ENCODE measurements at places on chromosomes 6 and 20. TPM values are rescaled to one million over a fixed set of nuclear protein-coding genes. Genes with fewer than 3 reads are reported as not detected.

- H3K27me3 ChIP-seq = no peaks in the 10 kb centered on the region
- H3K4me1 ChIP-seq = no peaks in the 10 kb centered on the region
- H3K27ac ChIP-seq = no peak overlapping the region
- no peaks in the 10 kb centered on the region for H3K36me3 ChIP-seq
Observed at GRCh38 chr6:158218467-158218866, 50.3 kb downstream of the GTF2H5 start.

GRCh38 chr6:118514689-118515088 is 33.4 kb upstream of the PLN start:
- no peak overlapping the region for H3K27ac ChIP-seq
- no peak for DNase-seq
- no peaks in the 10 kb centered on the region for H3K36me3 ChIP-seq
- no peaks in the 10 kb centered on the region for H3K4me1 ChIP-seq
- H3K4me3 ChIP-seq = no peak overlapping the region

DNA sequence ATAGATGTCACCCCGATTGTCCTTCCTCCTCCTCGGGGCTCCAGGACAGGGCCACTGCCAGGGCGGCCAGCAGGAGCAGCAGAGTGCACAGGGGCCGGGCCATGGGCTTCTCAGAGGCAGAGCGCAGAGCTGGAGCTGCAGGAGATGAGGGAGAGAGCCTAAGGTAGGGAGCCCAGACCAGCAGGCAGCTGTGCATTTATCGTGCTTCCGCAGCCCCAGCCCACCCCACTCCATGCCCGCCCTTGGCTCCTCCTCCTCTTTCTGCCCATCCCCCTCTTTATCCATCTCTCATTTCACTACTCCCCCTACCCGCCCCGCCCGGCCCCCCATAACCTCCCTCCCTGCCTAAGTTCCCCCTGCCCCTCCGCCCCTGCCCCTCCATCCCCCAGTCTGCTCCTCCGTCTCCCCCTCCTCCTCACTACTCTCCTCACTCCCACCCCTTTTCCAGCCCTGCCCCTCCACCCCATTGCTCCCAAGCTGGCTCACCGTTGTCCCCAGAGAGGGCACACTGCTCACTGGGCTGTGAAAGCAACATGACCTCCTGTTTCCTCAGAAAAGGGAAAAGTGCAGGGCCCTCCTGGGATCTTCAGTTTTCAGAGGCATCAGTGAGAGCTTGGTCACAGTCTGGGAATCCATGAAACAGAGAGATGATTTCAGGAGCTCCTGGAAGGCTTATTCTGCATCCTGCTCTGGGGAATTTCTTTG is 25.5 kb upstream of the CST1 start:
- no peak for DNase-seq
- no peak overlapping the region for H3K4me3 ChIP-seq
- no peaks in the 10 kb centered on the region for H3K36me3 ChIP-seq
- H3K27me3 ChIP-seq = no peaks in the 10 kb centered on the region
- H3K4me1 ChIP-seq = no peaks in the 10 kb centered on the region

GRCh38 chr20:1806456-1806855 is 88.8 kb upstream of the SIRPA start:
- H3K4me3 ChIP-seq = no peak overlapping the region
- no peaks in the 10 kb centered on the region for H3K36me3 ChIP-seq
- no peak overlapping the region for H3K27ac ChIP-seq
- no peaks in the 10 kb centered on the region for H3K27me3 ChIP-seq
- no peak for DNase-seq

DNA sequence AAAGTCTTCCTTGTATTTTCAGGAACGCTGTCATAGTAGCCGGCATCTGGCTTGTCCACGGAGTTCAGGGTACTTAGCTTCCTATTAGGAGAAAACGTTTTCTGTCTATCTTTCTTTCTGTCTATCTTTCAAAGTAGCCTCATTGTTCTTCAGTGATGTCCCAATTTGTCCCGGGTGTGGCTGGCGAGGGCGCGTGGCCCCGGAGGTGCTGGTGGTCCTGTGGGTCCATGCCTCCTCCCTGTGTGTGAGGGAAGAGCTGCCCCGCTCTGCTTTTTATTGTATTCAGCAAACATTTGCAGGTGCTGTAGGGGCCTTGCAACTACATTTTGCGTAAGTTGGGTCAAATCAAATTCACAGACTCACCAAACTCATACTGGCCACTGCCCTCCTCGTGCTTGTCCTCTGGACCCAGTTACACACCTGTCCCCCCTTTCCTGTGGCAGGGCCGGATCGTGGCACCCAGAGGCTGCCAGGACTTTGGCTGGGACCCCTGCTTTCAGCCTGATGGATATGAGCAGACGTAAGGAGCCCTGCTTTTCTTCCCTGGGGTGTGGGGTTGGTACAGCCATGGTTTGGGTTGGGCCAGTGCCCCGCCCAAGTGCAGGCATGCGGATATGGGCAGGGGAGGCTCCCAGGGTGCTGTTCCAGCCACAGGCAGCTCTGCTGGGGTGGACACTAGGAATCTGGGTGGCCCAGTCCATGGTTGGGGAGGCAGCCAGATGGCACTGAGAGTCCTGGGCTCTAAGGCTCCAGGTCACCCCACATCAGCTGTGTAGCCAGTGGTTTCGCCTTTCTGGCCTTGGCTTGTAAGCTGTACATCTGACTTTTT is 12.3 kb downstream of the ITPA start:
- peaks cover 7% of the 10 kb centered on the region for H3K4me1 ChIP-seq
- no peak for DNase-seq
- no peak overlapping the region for H3K4me3 ChIP-seq
- no peaks in the 10 kb centered on the region for H3K27me3 ChIP-seq
- H3K27ac ChIP-seq = no peak overlapping the region

DNA sequence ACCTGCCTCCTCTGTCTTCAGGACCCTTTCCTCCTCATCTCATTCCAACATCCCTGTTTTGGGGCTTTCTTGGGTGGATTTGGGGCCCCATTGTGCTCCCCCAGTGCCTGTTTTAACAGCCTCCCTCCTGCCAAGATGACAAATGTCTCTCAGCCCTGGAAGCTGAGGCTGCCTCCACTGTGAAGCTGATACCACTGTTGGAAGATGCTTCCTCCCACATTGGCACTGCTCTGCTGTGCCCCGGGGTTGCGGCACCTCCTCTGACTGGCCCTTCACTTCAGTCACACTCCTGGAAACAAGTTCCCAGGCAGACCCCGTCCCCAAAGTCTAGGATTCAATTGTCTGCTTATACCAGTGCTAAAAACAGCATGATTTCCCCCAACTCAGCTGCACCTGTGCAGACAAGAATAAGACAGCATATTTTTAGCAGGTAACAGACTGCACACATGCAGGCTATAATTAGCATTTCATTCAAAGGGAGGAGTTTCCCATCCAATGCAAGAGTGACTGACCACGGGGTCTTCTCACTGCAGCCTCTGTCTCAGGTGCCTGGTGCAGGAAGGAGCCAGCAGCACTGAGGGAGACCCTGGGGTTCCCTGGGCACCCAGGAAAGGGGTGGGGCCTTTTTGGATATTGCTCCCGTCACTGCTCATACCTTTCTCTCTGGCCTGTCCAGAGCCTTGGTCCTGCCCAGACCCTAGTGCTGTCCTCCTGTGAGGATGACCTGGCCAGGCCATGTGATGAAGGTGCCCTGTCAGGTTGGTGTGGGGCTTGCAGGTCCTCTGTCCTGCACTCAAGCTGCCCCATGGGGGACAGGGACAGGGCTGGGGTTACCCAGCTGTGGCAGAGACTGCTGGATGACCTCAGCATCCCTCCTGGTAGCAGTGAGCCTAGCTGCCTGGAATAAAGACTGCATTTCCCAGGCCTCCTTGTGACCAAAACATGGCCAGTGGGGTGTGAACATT is 31.5 kb upstream of the SULF2 start:
- no peaks in the 10 kb centered on the region for H3K4me1 ChIP-seq
- no peaks in the 10 kb centered on the region for H3K36me3 ChIP-seq
- H3K27me3 ChIP-seq = no peaks in the 10 kb centered on the region
- no peak for DNase-seq
- no peak overlapping the region for H3K4me3 ChIP-seq
- no peak overlapping the region for H3K27ac ChIP-seq

- H3K27me3 ChIP-seq = no peaks in the 10 kb centered on the region
- no peak overlapping the region for H3K4me3 ChIP-seq
- H3K36me3 ChIP-seq = no peaks in the 10 kb centered on the region
- H3K4me1 ChIP-seq = no peaks in the 10 kb centered on the region
- no peak for DNase-seq
- H3K27ac ChIP-seq = no peak overlapping the region
Observed at GRCh38 chr20:24328901-24329300, 140.5 kb upstream of the SYNDIG1 start.

DNA sequence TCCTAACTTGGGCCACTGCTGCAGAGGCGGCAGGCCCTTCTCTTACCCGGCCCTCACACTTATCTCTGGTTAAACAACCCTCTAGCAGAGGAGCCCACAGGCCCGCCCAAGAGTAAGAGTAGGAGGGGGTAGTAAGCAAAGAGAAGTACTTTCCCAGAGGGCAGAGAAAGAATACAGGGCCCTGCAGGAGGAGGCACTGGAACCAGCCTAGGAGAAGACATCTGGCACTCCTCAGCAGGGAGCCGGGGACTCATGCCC is 10.1 kb downstream of the MTCH1 start:
- H3K4me1 ChIP-seq = peaks cover 73% of the 10 kb centered on the region
- H3K27me3 ChIP-seq = no peaks in the 10 kb centered on the region
- H3K36me3 ChIP-seq = peaks cover 84% of the 10 kb centered on the region
- no peak for DNase-seq
- no peak overlapping the region for H3K4me3 ChIP-seq

GRCh38 chr6:158160932-158161539 is 7.0 kb downstream of the SERAC1 start:
- H3K27me3 ChIP-seq = no peaks in the 10 kb centered on the region
- peaks cover 10% of the 10 kb centered on the region for H3K36me3 ChIP-seq
- H3K4me1 ChIP-seq = no peaks in the 10 kb centered on the region

GRCh38 chr20:62367136-62367632 is at the start of gene LAMA5:
Gene LAMA5, minus strand, starts transcription at chr20:62367312. Its CDS starts 67 bp downstream, at chr20:62367245.
- peak within 1 kb of the TSS; percentile 91 for H3K27ac ChIP-seq
- DNase-seq = no peak
- H3K36me3 ChIP-seq = no peaks in the 10 kb centered on the region
- H3K27me3 ChIP-seq = no peaks in the 10 kb centered on the region

GRCh38 chr6:135853227-135853626 is 1.7 kb downstream of the PDE7B start:
- no peak for DNase-seq
- H3K36me3 ChIP-seq = no peaks in the 10 kb centered on the region
- H3K4me1 ChIP-seq = peaks cover 7% of the 10 kb centered on the region
- H3K4me3 ChIP-seq = peak overlapping the region; percentile 18

- DNase-seq = no peak
- H3K4me3 ChIP-seq = no peak overlapping the region
- no peak overlapping the region for H3K27ac ChIP-seq
Observed at GRCh38 chr20:50993876-50994275, 29.0 kb downstream of the KCNG1 start.

DNA sequence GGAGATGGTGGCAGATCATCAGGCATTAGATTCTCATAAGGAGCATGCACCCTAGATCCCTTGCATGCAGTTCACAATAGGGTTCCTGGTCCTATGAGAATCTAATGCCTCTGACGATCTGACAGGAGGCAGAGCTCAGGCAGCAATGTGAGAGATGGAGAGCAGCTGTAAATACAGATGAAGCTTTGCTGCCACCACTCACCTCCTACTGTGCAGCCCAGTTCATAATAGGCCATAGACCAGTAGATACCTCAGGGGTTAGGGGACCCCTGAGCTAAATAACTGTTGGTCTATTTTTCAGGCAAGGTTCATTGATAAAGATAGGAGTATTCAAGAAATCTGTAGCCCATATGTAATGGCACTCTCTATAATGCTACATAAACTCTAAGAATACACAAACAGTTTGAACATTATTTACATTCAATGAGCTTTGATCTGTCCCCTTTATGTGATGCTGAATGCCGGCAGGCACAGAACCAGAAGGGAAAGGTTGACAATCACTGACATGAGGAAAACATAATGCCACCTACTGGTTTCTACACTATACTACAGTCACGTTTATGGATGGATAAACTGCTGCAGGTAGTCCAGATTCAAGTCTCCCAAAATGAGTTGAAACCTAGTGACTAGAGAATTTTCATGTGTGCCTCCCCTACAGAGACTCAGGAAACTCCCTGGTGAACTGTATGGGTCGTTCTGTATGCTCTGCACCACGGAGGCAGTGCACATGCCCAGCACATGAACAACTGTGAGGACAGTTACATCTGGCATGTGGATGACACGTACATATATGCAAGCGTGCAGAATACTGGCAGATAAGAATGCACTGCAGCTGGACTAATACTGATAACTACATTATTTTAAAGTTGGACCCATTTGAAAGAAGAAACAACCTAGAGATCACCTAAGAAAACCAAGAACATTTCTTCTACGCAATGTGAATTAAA is 72.0 kb downstream of the DST start:
- H3K27me3 ChIP-seq = no peaks in the 10 kb centered on the region
- no peaks in the 10 kb centered on the region for H3K4me1 ChIP-seq

DNA sequence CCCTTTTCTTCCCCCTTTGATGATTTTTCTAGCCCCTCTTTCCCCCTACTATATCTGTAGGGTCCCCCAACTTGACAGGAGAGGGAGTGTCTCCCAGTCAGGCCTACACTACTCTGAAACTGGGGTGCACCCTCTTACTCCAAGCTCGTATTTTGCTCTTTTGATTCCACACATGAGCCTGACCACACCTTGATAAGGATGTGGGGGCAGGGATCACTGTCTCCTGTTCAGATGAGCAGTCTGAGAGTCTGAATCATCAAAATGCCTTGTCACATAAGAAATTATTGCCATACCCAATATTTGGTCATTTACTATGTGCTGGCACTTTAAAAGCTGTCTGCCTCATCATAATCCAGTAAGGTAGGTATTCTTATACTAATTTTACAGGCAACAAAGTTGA is 15.9 kb downstream of the PNPLA1 start:
- H3K4me3 ChIP-seq = no peak overlapping the region
- no peaks in the 10 kb centered on the region for H3K36me3 ChIP-seq
- no peaks in the 10 kb centered on the region for H3K27me3 ChIP-seq
- H3K4me1 ChIP-seq = no peaks in the 10 kb centered on the region

DNA sequence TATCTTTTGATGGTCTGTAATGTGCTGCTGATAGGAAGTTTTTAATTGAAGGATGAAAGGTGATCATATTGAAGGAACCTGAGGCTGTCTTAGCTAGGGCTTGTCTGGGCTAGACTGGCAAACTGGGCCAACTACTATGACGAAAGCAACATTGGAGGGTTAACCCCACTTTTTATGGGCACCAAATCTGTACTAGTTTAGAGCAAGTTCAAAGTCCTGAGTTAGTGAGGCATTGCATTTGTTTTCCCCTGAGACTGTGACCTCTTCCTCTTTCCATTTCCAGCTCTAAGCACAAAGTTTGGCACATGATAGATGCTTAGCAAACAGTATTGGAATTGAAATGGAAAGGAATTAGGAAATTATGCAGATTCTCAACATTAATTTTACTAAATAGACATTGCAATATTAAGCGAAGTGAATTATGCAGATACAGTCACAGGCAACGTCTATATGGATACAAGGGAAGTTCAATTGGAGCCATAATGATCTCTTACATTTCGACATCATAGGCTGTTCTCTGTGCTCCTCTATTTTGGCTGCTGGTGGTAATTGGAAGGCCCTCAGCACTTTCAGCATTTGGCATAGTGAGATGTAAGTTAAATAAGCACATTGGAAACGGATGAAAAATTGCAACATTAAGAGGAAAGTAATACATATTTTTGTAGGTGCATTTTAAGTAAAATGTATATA is 22.2 kb downstream of the CEP57L1 start:
- DNase-seq = no peak
- H3K4me3 ChIP-seq = no peak overlapping the region
- H3K4me1 ChIP-seq = peaks cover 13% of the 10 kb centered on the region
- H3K27ac ChIP-seq = no peak overlapping the region
- no peaks in the 10 kb centered on the region for H3K36me3 ChIP-seq

The OPRM1 gene
- not detected for total RNA-seq

The FKBP1C gene
- not detected for total RNA-seq

The SLC16A10 gene
- 1.3 TPM for total RNA-seq

The PHACTR3 gene
- 11.6 TPM for total RNA-seq

The IRF4 gene
- 3.3 TPM for total RNA-seq

The COL21A1 gene
- 26.9 TPM for total RNA-seq

The SNAI1 gene
- total RNA-seq = 4.2 TPM
